Cerebellar nuclear complex (tissue), 1 donor: ENCODE measurements at places on chromosomes 13 and 19.

- DNase-seq = no peak
These were observed 33.5 kb upstream of the SIN3B start for GRCh38 chr19:16795731-16796130.

GRCh38 chr13:113491418-113491883 lies 940 bp upstream of the DCUN1D2 start:
- DNase-seq = no peak

DNA sequence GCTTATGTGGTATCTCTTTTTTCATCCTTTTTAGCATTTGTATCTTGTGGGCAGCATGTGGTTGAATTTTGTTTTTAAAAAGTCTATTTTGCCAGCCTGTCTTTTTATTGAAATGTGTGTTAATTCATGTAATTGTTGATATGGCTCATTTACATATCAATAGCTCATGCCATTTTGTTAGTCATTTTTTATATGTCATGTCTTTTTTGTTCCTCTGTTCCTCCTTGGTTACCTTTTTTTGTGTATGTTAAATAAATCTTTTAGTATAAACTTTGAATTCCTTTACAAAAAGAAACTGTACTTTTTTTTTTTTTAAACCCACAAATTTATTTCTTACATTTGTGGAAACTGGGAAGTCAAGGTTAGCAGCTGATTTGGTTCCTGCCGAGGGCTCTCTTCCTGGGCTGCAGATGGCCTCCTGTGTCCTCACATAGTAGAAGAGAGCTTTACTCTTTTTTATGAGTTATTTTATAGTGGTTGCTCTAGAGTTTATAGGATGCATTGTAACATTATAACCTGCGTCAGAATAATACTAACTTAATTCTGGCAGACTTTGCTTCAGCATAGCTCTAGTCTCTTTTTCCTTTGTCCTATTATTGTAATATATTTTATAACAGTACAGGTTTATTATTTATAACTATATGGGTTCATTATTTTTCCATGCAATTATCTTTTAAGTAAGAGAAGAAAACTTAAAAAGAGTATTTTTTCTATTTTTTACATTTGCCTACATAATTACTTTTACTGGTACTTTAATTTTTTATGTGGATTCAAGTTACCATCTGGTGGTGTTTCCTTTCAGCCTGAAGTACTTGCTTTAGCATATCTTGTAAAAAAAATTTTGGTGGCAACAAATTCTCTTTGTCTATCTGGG lies 86.3 kb downstream of the URI1 start:
- DNase-seq = no peak

DNA sequence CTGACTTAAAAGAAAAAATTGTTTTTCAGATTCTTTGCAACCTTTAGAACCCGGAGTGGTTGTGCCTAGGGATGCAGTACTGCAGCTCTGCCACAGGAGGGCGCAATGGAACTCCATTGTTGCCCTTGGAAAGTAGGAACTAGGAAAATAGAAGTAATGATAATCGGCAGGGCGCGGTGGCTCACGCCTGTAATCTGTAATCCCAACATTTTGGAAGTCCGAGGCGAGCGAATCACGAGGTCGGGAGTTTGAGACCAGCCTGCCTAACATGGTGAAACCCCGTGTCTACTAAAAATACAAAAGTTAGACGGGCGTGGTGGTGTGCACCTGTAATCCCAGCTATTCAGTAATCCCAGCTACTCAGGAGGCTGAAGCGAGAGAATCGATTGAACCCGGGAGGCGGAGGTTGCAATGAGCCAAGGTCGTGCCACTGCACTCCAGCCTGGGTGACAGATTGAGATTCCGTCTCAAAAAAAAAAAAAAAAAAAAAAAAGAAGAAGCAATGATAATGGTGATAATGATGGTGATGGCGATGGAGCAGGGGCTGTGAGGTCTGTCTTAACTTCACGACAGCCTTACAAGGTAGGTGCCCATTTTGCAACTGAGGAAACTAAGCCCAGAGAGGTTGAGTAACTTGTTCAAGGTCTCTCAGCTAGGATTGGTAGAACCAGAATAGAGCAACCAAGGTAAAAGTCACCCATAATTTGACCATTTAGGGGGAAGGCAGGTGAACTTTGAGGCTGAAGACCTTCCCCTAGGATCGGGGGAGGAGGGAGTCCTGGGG lies 5.5 kb upstream of the ADAMTS10 start:
- no peak for DNase-seq

- no peak for DNase-seq
These were observed 13.3 kb downstream of the DACH1 start for GRCh38 chr13:71853725-71854124.

DNA sequence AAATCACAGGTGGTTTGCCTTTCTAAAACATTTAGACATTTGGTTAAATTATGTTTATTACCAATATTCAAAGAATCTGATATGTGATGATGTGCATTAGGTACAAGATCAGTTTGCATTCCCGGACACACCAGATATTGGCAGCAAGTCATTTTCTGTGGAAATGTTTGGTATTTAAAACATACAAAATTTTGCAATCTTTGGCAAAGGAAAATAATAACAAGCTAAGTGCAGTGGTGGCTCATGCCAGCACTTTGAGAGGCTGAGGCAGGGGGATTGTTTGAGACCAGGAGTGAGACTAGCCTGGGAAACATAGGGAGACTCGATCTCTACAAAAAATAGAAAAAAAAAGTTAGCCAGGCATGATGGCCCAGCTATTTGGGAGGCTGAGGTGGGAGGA lies 29.1 kb upstream of the TSC22D1 start:
- no peak for DNase-seq

DNA sequence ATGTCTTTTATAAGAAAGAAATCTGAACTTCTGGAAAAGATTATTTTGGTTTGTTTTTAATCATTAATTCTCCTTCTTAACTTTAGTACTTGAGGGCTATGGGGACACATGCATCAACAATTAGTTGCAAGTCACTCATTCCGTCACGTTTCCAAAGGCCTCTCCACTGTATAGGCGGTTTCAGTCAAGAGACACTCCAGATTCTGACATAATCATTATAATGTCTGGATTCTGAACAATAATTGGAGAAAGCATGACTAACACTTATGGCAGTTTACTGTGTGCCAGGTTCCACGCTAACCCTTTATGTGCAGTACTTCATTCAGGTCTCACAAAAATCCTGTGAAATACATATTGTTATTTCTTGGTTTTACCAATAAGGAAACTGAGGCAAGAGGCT lies 71.9 kb downstream of the TNFRSF19 start:
- no peak for DNase-seq

GRCh38 chr19:8640402-8641004 lies 10.1 kb downstream of the NFILZ start:
- no peak for DNase-seq

GRCh38 chr13:47291107-47291656 lies 394.3 kb upstream of the HTR2A start:
- no peak for DNase-seq

GRCh38 chr13:29605860-29606526 lies 10.5 kb upstream of the SLC7A1 start:
- DNase-seq = no peak
